Activated naive CD4-positive, alpha-beta T cell treated with anti-CD3 and anti-CD28 coated beads for 36 hours (primary cell): ENCODE measurements at places on chromosomes 2 and 18.

- no peak for DNase-seq
Observed at GRCh38 chr2:1306014-1306686, 107.1 kb upstream of the TPO start.

DNA sequence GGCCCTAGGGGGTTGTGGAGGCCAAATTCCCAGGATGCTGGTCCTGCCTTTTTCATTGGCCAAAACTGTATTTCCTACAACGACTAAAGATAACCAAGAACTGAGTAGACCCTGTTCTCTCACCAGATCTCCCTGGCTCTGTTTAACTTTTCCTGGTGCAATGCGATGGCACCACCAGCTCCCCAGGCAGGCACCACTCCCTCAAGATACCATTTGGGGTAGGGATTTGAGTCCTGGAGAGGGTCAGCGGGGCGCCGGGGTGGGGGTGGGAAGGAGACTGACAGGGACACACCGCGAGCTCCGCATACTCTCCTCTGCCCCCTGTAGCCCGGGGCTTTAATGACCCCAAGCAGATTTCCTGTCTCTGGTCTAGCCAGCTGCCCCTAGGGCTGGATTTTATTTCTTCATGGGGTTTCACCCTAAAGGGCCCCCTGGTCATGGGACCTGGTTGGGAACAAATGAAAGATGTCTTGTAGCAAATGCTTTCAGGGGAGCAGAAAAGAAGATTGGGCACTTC is 7.3 kb downstream of the SIX2 start:
- no peak for DNase-seq

DNA sequence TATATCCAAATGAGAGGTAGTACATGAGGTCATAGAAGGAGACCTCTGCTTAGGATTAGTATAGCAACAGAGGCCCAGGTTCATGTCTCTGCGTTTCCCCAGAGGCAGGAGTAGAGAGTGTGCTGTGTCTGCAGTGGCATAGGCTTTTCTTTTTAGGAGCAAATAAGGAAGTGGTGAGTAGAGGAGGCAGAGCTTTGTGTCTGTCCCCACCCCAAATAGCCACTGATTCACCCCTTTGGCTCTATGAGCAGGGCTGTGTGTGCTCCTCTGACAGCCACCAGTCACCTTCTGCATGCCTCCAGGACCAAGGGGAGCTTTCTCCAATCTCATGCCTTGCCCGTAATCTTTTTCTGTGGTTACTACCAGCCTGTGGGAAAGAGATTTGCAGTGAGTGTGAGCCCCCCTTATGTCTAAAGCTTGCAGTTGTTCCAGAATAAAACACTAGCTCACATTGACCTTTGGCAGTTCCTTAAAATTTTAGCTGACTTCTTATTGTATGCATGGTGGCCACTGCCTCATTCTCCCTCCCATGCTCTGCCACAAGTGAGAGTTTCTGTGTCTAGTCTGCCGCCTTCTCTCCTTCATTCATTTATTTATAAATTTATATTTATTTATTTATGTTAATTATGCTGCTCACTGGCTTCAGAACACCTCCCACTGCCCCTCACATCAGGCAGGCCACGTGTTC is 23.5 kb upstream of the ELAC1 start:
- DNase-seq, result no peak

GRCh38 chr18:10064267-10064666 is 150.5 kb downstream of the VAPA start:
- no peak for DNase-seq

GRCh38 chr2:202717598-202718310 is 83.0 kb downstream of the FAM117B start:
- DNase-seq, result peak; percentile 45

GRCh38 chr2:207617011-207617671 is 8.1 kb downstream of the METTL21A start:
- DNase-seq, result no peak

- no peak for DNase-seq
Observed at GRCh38 chr2:237746302-237747080, 52.1 kb upstream of the RBM44 start.

DNA sequence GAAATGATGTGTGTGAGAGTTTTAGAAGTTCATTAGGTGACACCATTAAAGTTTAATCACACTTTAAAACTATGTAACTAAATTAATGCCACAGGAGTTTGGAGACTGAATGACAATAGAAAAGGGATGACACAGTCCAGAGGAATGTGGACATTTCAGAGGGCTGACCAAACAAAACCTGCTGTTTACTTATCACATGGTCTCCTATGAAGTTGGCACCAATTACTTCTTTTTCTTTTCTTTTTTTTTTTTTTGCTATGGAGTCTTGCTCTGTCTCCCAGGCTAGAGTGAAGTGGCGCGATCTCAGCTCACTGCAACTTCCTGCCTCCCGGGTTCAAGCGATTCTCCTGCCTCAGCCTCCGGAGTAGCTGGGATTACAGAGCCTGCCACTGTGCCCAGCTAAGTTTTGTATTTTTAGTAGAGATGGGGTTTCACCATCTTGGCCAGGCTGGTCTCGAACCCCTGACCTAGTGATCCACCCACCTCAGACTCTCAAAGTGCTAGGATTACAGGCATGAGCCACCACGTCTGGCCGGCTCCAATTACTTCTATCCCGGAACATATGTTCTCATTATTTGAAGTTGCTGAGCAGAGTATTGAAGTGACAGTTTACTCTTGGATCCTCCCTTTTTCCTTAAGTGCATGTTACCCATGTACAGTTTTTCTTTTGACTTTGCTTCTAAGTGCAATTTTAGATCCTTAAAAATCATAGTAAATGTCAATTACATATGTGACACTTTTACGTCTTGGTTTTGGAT is 4.3 kb downstream of the AGPS start:
- DNase-seq, result no peak

DNA sequence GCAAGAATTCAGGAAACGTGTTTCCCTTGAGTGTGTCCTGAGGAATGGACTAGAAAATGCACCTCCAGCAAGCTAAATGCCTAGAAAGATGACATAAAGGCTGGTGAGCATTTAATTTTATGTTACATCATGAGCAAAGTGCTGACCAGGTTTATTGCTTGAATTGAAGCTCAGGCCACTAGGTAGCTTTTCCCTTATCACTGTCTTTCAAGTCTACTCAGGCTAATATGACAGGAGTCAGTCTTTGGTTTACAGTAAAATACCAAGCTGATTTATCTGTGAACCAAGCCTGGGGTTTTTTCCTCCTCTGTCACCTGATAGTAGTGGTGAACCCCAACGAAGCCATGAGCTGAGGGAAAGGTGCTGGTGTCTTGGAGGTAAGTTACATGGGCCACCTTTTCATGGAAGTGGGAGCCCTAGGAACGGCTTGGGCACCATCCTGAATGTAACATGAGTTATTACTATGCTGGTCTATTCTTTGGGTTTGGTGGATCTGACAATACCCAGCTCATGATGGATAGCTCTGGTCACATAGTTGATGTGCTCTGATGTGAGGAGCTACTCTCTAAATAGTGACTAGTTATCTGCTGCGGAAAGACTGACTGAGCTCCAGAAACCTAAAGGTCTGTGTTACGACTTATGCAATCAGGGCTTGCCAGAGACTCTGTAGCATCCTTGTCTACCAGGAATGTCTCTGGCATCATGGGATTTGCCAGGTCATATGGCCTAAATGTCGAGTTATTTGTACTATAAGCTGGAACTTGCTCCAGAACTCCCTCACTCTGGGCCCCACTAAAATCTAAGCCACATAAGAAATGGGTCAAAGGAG is 39.8 kb downstream of the NUP35 start:
- no peak for DNase-seq

- no peak for DNase-seq
Observed at GRCh38 chr2:172389685-172390339, 37.6 kb upstream of the ITGA6 start.

DNA sequence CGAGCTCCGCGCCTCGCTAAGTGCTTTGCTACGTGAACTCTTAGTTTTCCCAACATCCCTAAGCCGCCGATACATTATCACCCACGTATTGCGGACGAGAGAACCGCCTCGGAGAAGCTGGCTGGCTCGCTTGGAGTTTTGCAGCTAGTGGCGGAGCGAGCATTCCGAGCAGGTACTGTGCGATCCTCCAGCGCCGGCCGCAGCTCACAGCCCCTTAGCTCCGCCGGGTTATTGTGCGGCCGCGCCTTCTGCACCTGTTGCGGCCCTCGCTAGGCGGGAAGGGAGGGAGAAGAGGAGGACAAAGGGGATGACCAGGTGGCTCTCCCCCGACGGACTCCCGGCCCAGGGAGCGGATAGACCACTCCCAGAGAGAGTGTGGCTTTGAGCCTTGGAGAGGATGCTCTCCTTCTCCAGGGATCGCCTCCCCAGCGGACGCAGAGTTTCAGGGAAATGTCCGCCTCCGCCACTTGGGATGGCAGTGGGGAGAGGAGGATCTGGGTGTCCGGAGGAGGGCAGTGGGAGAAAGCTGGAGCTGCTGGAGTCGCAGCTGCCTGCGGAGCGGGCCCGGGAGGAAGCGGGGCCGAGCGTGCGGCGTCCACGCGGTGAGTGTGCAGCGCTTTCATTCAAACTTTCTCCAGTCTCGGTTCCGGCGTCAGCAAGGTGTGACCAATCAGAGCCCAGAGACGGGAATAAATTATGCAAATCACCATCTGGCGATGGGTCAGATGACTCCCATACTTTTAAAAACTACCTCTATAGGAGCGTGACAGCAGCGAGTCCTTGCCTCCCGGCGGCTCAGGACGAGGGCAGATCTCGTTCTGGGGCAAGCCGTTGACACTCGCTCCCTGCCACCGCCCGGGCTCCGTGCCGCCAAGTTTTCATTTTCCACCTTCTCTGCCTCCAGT is at the start of gene LIPG:
LIPG (plus strand) TSS at position 769 of the 905 bp plus-strand sequence. CDS start 252 bp downstream, outside the sequence.
- peak; percentile 76 for DNase-seq

GRCh38 chr2:20925265-20925889 is 102.5 kb upstream of the LDAH start:
- DNase-seq, result peak; percentile 13

DNA sequence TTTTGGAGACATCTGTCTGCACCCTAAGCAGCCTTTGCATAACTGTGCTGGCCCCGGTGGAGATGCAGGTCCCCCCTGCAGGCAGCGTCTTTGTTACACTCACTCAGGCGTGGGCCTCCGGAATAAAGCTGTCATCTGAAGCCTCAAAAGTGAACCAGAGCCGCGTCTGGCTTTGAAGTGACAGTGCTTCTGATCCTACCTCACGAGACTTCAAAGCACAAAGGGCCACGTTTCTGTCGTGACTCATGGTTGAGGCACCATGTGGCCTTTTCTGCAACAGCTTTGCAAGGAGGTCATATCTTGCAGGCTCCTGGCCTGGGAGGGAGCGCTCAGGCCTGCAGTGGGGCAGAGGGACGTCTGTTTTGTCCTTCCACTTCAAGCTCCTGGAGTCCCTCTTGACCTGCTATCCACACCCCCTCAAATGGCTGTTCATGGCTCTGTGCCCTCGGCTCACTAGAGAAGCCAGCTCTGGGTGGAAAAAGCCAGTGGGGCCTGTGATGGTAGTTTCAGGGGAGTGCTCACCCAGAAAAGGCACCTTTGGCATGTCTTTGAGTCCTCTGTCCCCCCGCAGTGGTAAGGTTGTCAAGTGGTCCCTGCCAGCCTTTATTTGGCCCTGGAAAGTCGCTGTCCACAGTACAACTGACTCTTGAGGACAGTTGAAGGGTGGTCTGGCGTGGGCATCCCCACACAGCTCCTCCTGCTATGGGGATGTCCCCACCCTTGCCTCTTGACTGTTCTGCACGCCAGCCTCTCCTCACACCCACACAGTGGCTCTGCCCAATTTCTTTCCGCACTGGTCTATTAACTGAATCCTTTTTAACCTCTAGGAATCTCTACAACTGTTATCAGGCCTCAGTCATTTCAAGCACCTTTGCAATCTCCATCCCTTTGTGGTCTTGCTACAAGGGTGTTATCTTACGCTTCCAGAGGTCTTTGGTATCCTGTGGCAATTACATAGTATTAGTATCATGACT is 19.3 kb downstream of the GPR55 start:
- peak; percentile 97 for DNase-seq

GRCh38 chr2:54624591-54625071 is 98.8 kb upstream of the EML6 start:
- DNase-seq, result no peak

DNA sequence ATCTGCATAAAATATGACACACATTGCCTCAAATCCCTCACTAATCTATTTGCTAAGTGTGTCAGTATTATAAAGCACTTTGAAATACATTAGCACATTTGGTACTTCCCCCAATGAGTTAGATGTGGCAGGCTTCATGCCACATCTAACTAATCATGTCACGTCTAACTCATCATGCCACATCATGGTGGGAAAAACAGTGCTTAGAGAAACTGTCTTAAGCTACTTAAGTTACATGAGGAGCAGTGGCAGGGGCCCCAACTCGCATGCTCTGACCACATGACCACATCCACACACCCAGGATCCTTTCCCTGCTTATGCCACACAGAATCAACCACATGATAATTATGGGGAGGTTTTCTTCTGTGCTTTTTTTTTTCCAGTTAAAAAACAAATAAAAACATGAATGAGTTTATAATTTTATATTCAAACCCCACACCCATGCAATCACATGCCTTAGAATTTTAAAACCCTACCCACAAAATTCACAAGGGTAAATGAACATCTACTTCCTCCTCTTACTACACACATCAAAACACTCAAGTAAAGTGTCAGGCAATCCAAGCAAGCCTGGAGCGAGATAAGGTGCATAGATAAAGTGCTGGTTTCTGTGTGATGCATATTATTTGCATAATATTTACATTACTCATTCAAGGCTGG is 1.6 kb downstream of the ABCA12 start:
- peak; percentile 14 for DNase-seq
